ENCODE measurements at places on chromosomes 11 and 22.

DNA sequence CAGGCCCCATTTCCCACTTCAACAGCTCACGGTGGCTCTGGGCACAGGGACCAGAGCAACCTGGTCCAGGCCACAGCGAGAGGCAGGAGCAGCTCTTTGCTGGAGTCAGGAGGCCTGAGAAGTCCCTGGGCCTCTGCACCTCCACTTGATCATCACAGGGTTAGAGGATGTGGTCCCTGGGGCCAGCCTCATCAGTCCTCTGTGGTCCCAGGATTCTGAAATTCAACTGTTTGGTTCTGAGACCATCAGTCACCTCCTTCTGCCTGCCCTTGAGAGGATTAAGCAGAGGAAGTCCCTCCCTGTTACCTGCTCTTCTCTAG is 24.9 kb upstream of the CBX7 start:
- no peak for DNase-seq

GRCh38 chr11:114084414-114084813 is 24.9 kb downstream of the ZBTB16 start:
- DNase-seq, result no peak

- no peak for DNase-seq
These were observed 10.0 kb upstream of the PKNOX2 start for GRCh38 chr11:125154378-125155099.

GRCh38 chr11:89495951-89496350 is 4.8 kb upstream of the NOX4 start:
- DNase-seq, result no peak

DNA sequence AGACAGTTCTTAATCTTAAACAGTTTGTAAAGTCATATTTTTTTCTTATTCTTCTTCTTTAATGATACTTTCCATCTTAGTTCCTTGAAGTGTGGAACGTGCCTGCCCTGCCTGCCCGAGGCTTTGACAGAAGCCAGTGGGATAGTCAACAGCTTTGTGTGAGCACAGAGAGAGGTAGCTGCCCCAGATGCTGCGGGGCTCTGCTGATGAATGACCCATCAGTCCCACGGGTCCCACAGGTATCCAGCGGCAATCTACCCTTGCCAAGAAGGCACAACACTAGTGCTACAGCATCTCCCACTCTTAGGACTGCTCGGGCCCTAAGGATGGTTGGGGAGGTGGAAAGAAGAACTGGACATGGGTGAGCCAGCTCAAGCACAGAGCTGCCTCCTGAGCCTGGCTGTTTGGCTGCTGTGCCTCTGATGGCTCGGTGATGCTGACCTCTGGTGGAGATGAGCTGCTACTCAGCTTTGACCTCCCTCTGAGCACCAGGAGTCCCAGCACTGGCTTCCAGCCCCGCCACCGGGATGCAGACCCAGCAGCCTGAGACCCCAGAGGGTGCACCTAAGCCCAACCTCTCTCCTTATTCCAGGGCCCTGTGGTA is 11.8 kb upstream of the APLNR start:
- no peak for DNase-seq

DNA sequence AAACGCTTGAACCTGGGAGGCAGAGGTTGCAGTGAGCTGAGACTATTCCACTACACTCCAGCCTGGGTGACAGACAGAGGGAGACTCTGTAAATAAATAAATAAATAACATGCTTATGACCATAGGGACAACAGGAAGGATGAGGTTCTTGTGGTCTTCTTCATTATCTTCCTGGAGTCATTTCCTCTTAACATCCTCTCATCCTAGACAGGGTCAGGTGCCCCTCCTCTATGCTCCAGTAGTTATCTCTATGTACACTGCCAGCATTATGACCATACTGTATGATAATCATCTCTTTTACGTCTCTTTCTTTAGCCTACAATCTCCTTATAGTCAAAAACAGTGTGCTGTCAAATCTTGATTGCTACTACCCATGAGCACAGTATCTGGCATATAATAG is 17.7 kb downstream of the RAB30 start:
- no peak for DNase-seq

DNA sequence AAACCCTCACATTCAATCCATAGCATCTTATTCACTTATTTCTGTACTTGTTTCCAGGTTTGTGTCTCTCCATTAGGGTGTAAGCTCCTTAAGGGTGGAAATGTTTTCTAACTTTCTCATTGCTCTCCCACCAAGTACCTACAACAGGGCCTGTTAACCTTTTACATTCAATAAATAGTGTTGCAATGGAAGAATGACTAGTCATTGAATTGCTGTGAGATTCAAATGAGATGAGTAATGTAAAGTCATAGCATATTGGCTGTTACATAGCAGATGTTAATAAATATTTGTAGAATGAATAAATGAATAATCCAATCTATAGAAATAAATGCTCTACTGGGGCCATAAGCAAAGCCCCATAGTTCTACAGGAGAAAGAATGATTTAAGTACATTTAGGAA is 75.4 kb upstream of the DDI1 start:
- no peak for DNase-seq
